CD4-positive, alpha-beta T cell treated with Interleukin-17A for 1 hour (primary cell): ENCODE measurements at places on chromosomes 6 and 20.

- DNase-seq: no peak
Measured at GRCh38 chr6:100165442-100165841, 171.4 kb upstream of the MCHR2 start.

DNA sequence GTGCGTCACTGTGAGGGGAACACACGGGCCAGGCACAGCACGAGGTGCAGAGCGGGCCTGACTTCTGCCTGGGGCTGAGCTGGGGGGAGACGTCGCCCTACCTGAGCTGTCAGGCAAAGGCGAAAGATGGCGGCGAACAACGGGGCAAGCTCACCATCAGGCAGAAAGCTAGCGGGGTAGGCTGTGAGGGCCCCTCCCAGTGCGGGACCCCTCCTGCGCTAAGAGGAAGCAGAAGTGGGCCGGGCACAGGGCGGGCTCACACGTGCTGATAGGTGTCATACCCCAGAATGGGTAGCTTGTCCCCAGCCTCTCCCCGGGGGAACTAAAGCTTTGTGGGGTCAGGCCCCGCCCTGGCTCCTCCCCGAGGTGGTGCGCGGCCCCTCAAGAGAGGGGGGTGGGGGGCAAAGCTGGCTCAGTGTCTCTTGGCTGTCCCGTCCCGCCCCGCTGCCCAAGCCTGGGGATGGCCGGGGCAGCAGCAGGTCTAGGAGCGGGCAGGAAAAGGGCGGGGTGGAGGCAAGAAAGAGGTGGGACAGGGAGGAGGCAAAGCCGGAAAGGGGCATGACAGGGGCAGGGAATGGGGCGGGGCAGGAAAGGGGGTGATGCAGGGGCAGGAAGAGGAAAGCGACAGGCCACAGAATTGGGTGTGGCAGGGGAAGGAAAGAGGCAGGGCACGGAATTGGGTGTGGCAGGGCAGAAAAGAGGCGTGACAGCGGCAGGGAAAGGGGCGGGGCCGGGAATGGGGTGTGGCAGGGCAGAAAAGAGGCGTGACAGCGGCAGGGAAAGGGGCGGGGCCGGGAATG is 14.7 kb downstream of the UCKL1 start:
- DNase-seq: peak; percentile 89

- DNase-seq: no peak
Measured at GRCh38 chr6:158850807-158851115, 31.6 kb upstream of the EZR start.

DNA sequence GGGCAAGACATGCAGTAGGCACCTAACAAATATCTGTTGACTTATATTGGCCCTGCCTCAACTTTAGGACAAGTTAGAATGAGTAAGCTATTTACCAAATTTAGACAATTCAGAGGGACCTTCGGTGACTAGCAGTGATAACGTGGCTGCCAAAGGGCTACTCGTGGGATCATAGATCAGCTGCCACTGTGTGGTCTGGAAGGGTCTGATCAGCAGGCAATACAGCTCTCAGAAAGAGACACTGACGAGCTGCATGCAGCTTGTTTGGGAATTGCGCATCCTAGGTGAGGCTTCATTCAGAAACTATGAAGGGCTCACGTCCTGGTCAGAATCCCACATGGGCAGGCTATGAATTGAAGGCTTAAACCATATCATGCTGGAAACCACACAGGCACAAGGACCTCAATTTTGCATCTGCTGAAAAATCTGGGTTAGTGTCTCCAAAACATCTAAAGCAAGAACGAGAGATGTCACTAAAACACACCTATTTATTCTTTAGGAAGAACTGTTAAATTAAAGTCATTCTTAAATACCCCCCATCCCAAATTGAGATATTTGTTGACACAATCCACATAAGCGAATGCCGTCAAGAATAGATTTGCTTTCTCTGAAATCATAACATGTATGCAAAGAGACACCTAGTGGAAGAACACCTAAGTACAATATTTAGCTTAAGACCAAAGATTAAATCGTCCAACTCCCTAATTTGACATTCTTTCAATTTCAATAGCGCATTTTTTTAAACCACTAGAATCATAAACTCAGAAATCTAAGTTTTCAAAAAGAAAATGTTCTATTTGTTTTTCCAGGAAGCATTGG is 79.6 kb downstream of the IPCEF1 start:
- DNase-seq: peak; percentile 73

DNA sequence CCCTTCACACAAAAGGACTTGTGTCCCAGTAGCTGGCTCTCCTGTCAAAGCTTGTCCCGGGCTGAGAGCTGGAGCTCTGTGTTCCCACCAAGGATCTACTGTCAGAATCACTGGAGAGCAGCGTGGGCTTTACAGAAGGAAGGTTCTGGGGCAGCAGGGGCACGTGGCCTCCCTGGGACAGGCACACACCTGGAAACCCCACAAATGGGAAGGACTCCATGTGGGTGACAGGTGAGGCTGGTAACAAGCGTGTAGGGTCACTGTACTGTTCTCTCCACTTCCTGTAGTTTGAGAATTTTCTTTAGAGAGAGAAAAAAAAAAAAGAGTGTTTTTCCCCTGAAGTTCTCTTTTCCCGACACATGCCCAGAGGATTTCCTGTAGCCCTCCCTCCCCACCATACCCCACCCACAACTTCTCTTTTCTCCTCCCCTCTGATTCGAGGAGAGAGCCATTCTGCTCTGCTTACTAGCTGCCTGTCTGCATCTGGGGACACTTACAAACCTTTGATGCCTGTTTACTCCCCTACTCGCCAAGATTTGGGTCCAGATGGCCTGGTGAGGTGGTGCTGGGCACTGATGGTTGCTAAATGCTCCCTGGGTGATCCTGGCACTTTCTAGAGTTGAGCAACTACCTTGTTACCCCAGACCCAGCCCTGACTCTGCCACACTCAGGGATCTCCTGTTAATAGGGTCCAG is 84.1 kb upstream of the SIRPA start:
- DNase-seq: no peak

GRCh38 chr6:84921891-84922290 is 157.5 kb upstream of the TBX18 start:
- no peak for DNase-seq

DNA sequence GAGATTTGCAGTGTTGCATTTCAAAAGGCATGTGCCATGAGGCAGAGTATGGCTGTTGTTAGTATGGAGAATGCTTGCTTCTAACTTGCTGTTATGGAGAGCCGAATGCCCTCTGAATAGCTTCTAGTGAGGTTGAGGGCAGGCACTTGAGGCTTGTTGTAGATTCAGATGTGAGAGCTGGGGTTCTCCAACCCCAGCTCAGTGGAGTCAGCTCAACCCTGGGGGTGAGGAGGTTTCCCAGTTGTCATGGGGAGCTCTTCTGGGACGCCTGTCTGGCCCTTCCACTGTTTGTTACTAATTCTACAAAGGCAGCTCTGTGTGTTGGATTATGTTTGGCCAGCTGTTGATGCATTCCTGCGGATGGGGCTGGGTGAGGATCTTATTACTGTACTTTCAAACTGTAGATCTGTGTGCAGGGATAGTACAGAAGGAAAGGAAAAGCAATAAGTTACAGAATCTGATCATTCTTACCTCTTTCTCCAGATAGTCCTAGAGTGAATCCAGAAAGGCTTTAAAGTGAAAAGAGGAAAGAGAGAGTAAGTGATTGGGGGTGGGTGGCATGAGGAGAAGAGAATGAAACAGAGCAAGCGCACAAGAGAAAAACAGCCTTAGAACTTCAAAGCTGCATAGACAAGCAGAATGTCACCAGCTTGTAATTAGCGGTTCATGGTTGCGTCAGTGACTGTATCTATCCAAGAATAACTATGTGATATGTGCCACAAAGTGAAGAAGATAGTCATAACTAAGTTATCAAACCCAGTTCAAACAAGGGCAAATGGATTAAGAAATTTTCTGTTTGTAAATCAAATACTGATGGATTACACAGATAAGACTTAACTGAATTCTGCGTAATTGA is 148.7 kb downstream of the PRL start:
- no peak for DNase-seq

DNA sequence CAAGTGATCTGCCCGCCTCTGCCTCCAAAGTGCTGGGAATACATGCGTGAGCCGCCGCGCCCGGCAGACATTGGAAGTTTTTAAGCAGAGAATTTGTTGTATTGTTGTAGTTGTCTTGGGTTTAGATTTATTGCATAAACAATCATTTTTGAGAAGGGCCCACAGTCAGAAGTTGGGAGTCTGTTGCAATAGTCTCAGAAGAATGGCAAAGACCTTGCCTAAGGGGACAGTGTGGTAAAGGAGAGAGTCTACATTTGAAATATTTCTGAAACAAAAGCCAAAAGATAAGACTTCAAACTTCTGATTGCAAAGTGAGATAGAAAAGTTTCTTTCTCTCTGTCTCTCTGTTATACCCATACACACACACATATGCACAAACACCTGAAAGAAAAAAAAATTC is 22.5 kb downstream of the HFE start:
- DNase-seq: no peak

DNA sequence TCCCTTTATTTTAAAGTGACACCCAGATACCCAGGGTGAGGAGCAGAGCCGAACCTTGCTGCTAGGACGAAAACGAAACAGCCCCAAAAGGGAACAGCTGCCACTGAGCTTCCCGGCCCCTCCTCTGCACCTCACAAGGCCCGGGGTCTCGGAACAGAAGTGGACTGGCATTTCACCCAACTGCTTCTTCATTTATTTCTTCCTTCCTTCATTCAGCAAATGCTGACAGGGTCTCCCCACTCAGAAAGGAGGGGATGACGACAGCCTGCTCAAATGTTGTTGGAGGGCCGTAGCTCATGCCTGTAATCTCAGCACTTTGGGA is 220.3 kb downstream of the PREX1 start:
- DNase-seq: no peak

- no peak for DNase-seq
Measured at GRCh38 chr20:48380661-48381060, 447.1 kb downstream of the PREX1 start.

GRCh38 chr20:40741507-40742106 is 52.6 kb upstream of the MAFB start:
- peak; percentile 50 for DNase-seq
